ENCODE measurements at places on chromosomes 1 and 21. TPM values are rescaled to one million over a fixed set of nuclear protein-coding genes. Genes with fewer than 3 reads are reported as not detected.

TINAGL1 gene
- total RNA-seq, result 52.9 TPM

GJA5 gene
- 1.5 TPM for total RNA-seq

DNA sequence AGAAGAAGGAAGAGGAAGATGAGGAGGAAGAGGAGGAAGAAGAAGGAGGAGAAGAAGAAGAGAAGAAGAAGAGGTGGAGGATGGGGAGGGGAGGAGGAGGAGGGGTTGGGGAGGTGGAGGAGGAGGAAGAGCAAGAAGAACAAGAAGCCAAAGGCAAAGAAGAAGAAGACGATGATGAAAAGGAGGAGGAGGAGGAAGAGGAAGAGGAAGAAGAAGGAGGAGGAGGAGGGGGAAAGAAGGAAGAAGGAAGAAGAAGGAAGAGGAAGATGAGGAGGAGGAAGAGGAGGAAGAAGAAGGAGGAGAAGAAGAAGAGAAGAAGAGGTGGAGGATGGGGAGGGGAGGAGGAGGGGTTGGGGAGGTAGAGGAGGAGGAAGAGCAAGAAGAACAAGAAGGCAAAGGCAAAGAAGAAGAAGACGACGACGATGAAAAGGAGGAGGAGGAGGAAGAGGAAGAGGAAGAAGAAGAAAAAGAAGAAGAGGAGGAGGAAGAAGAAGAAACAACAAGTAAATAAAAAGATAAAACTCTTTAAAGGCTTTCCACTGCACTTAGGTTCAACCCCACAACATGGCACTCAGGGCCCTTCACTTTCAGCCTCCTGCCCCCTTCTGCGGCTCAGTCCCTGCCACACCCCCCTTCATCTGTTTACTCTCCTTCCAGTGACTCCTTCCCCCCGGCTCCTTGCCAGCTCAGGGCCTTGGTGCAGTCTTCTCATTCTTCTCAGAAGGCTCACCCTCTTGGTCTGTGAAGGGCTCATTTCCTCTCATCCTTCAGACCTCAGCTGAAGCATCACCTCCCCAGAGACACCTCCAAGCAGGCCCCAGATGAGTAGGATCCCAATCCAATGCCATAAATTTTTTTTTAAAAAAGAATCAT is 114.0 kb downstream of the KCNN3 start:
- peaks cover 2% of the 10 kb centered on the region for H3K4me1 ChIP-seq
- no peak overlapping the region for H3K27ac ChIP-seq
- DNase-seq, result no peak
- H3K4me3 ChIP-seq, result no peak overlapping the region

DNA sequence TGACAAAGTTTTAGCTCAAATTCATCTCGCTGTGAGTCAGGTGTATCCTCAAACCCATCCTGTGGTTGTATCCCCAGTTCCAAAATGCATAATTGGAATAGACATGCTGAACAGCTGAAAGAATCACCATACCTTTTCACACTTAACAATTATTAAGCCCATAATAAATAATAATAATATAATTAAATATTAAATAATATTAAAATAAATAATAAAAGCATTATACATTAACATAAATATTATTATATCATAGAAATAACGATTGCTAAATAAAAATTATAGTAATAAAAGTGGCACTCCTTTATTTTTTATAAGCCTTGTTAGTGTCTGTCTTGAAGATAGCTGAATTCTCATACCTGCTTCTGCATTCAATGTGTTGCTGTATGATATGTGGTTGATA is 257.5 kb upstream of the B3GALT2 start:
- H3K27me3 ChIP-seq, result no peaks in the 10 kb centered on the region
- H3K27ac ChIP-seq, result no peak overlapping the region
- no peaks in the 10 kb centered on the region for H3K4me1 ChIP-seq
- no peaks in the 10 kb centered on the region for H3K36me3 ChIP-seq
- H3K4me3 ChIP-seq, result no peak overlapping the region

DNA sequence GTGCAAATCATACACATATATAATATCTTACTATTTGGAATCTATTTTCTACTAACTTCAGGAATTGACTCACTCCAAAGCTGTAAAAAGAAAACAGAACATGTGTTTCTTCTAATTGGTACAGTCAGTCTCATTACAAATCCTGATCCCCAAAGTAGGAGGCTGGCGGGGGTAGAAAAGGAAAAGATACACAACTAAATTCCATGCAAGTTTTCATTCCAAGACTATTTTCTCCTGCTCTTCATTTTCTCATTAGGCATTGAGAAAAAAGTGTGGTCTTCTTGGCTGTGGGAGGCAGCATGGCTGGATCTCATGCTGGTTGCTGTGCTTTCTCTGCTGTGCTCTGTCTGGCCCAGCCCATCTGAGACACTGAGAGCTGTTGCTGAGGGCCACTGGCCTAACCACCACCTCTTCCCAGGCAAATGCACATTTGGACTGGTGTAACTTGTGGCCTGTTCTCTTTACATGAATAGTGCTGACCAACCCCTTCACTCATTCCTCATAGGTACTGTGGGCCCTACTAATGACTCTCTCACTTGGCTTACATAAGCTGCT is 1107.5 kb upstream of the B3GALT2 start:
- no peak overlapping the region for H3K4me3 ChIP-seq
- H3K36me3 ChIP-seq, result no peaks in the 10 kb centered on the region
- no peaks in the 10 kb centered on the region for H3K4me1 ChIP-seq
- no peak for DNase-seq
- no peak overlapping the region for H3K27ac ChIP-seq
